ENCODE measurements at places on chromosomes 3 and 15. TPM values are rescaled to one million over a fixed set of nuclear protein-coding genes. Genes with fewer than 3 reads are reported as not detected.
A peak's percentile ranks its signal among the peaks of the same experiment; 100 is the strongest.

- peak; percentile 51 for DNase-seq
Observed at GRCh38 chr3:158727206-158728060, 4.8 kb downstream of the RARRES1 start.

- peak; percentile 75 for DNase-seq
Observed at GRCh38 chr3:184417619-184418327, 37.9 kb downstream of the CHRD start.

DNA sequence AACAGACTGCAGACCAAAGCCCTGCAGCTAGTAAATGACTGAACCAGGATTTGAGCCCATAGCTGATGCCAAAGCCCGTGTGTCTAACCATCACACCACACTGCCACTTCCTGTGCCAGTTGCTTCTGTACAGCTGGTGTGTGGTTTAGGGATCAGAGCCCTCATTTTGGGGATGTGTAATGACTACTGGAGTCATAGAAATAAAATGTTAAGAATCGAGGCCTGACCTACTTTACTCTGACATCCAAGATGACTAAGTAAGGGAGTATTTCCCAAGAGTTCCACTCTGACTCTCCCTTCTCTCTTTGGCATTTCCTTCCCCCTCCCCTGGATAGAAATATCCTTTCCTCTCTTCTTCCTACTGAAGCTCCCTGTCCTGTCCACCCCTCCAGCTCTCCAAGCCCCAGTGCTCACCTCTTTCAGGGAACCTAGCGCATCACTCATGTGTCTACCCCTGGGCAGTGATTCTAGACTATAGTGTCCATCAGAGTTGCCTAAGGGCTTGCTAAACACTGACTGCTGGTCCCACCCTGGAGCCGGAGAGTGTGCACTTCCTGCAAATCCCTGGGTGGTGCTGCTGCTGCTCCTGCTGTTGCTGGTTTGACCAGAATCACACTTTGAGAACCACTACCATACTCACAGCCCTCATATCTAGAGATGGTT lies 53.8 kb downstream of the MGLL start:
- DNase-seq: no peak

DNA sequence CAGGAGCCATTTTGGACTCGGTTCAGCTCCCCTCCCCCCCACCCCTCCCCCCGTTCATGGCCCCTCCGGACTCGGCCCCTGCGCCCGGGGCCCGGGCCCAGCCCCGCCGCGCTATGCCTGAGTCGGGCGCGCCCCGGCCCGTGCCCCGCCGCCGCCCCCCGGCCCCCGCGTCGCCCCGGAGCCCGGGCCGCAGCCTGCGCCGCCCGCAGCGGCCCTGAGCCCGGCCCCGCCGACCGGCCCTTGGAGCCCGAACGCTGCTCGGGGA lies 155 bp downstream of the ACVR2B start:
- no peak for DNase-seq

DNA sequence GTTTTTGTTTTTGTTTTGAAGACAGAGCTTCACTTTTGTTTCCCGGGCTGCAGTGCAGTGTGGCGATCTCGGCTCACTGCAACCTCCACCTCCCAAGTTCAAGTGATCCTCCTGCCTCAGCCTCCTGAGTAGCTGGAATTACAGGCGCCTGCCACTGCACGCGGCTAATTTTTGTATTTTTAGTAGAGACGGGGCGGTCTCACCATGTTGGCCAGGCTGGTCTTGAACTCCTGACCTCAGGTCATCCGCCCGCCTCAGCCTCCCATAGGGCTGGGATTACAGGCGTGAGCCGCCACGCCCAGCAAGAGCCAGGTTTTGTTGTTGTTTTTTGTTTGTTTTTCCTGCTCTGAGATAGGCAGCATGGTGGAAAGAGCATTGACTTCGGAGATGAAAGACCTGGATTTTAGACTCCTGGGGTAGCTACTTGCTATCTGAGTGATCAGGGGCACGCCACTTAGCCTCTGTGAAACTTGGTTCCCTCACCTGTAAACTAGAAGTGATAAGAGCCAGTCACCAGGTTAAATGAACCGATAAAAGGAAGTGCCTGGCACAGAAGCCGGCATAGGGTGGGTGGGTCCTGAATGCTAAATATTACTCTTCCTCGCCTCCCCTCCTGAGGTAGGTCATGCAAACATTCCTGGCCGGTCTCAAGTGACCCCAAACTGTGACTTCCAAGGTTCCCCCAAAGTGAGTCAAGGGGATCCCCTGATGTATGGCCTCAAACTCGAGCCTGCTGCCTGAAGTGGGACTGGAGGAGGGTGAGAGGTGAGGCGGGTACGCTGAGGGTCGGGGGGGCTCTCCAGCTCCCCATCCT lies 62.9 kb upstream of the MCF2L2 start:
- DNase-seq: no peak

Gene ARRDC4
- total RNA-seq: 6.7 TPM

Gene WDR93
- total RNA-seq: 0.13 TPM

Gene SLCO3A1
- total RNA-seq: 30.9 TPM

Gene GXYLT2
- total RNA-seq: 1.8 TPM

Gene ATP10A
- 0.13 TPM for total RNA-seq

Gene ITGB5
- 55.2 TPM for total RNA-seq

Gene ANXA2
- total RNA-seq: 283 TPM

Gene IL12A
- 0.67 TPM for total RNA-seq

Data from endothelial cell (in vitro differentiated cells).